ENCODE measurements at places on chromosomes 2 and 18.

GRCh38 chr2:86225581-86225980 lies 26.3 kb downstream of the MRPL35 start:
- peak; percentile 31 for DNase-seq

DNA sequence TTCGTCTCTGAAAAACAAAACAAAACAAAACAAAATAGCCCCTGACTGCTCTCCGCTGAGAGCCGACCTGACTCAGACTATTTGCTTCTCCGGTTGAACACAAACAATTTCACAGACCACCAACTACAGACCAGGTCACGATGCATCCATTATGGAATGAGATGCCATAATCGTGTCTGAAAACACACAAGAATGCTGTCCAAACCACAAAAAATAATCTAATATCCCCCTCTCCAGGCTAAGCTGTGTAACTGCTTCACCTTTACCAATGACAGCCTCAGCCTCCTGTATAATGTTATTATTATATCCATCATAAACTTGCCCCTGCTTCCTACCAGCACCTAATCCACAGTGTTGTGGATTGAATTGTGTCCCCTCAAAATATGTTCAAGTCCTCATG lies 114.7 kb downstream of the DNAH6 start:
- DNase-seq: peak; percentile 49

GRCh38 chr2:181467966-181468707 lies 11.0 kb downstream of the ITGA4 start:
- DNase-seq: no peak

DNA sequence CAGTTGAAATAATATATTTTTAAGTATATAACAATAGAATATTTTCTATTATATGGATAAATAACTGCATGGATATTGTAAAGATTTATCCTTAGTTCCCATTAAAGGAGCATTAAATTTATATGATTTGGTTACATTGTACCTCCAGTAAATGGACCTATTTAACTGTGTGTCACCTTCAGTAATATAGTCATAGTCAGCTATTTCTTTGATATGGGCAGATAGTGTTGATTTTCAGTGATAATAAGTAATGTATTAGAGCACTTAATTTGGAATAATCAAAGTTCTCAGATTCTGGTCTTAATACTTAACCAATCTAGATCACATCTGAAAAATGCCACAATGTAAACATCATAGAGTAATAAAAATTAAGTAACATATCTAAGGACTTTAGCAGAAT lies 1527.3 kb upstream of the NXPH2 start:
- DNase-seq: no peak

DNA sequence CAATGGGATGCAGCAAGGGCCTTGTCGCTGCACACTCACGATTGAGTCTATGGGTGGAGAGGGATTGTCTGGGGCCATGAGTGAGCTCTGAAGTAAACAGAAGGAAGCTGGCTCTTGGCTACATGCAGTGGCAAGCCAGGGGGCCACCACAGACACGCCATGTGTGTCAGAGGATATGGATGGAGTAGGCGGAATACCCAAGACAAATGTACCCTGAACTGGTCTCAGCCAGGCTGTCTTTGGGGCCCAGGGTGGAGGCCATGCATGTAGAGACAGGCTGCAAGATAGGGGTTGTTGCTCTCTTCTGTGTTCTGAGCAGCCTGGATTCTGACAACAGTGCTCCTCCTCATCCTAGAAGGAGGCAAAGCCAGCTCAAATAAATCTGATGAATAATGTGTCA lies 24.0 kb upstream of the ITGA6 start:
- no peak for DNase-seq

GRCh38 chr2:26582890-26583289 lies 58.3 kb downstream of the CIB4 start:
- DNase-seq: no peak
